Dermis blood vessel endothelial cell (primary cell): ENCODE measurements at places on chromosomes 12 and 14. TPM values are rescaled to one million over a fixed set of nuclear protein-coding genes. Genes with fewer than 3 reads are reported as not detected.
A peak's percentile ranks its signal among the peaks of the same experiment; 100 is the strongest.

COCH gene
- 1.2 and 1.9 TPM in 2 replicates for total RNA-seq

SPTB gene
- total RNA-seq: under 0.01 and 0.05 TPM in 2 replicates

PLCZ1 gene
- total RNA-seq: not detected in 2 replicates

LAG3 gene
- total RNA-seq: under 0.01 and 0.05 TPM in 2 replicates

ACOT6 gene
- not detected in 2 replicates for total RNA-seq

MDGA2 gene
- total RNA-seq: not detected in 2 replicates

SYCP3 gene
- 0.05 TPM in 1 of 2 replicates, not detected in the other for total RNA-seq

ALX1 gene
- not detected in 2 replicates for total RNA-seq

TAS2R46 gene
- total RNA-seq: 2.4 and 3.6 TPM in 2 replicates

TIGAR gene
- total RNA-seq: 11.2 and 19.7 TPM in 2 replicates

SALL2 gene
- 0.85 and 2.3 TPM in 2 replicates for total RNA-seq

GRCh38 chr12:4743046-4743445 lies 22.8 kb downstream of the GALNT8 start:
- no peak for DNase-seq

GRCh38 chr14:70100071-70100470 lies 88.7 kb downstream of the SLC8A3 start:
- DNase-seq: no peak

DNA sequence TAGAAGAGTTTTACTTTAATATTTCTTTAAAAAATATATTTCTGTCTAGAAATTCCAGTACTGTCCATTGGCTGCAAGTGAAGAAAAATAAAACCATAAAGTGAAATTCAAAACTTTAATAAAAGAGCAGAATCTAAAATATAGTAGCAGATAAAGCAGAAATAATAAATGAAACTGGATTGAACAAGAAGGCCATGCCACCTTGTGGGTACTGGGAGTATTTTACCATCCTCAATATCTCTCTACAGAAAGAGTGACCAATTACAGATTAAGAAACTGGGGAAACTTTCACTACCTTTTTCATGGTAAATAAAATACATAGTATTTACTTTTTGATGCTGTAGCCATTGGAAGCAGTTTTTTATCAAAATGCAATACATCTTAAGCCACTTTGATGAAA lies 220.5 kb downstream of the BCAT1 start:
- peak; percentile 51 for DNase-seq

- peak; percentile 55 for DNase-seq
Observed at GRCh38 chr14:24368562-24369252, 723 bp downstream of the NFATC4 start.

GRCh38 chr12:130622803-130623202 lies 93.3 kb downstream of the RIMBP2 start:
- DNase-seq: no peak

DNA sequence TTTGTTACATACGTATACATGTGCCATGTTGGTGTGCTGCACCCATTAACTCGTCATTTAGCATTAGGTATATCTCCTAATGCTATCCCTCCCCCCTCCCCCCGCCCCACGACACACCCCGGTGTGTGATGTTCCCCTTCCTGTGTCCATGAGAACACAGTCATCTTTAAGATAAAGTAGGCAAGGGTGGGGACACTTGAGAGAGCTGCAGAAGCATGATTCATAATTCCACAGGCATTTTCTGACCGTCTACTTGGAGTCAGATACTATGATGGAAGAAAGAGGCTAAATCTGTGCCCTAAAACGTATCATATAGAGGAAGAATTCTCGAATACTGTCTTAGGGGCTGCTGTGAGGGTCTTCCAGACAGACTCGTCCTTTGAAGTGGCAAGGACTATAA lies 145.9 kb upstream of the VASH1 start:
- no peak for DNase-seq

GRCh38 chr12:123114304-123115083 lies 36.4 kb downstream of the PITPNM2 start:
- DNase-seq: peak; percentile 70

- DNase-seq: no peak
Observed at GRCh38 chr12:89154743-89155499, 197.4 kb downstream of the DUSP6 start.

- no peak for DNase-seq
Observed at GRCh38 chr12:125786143-125786542, 720.9 kb downstream of the AACS start.

- DNase-seq: no peak
Observed at GRCh38 chr12:84814664-84815245, 97.8 kb downstream of the SLC6A15 start.

GRCh38 chr14:23349156-23349845 lies 3.4 kb downstream of the SLC22A17 start:
- DNase-seq: no peak

- no peak for DNase-seq
Observed at GRCh38 chr12:121630791-121631355, 4.5 kb downstream of the ORAI1 start.

DNA sequence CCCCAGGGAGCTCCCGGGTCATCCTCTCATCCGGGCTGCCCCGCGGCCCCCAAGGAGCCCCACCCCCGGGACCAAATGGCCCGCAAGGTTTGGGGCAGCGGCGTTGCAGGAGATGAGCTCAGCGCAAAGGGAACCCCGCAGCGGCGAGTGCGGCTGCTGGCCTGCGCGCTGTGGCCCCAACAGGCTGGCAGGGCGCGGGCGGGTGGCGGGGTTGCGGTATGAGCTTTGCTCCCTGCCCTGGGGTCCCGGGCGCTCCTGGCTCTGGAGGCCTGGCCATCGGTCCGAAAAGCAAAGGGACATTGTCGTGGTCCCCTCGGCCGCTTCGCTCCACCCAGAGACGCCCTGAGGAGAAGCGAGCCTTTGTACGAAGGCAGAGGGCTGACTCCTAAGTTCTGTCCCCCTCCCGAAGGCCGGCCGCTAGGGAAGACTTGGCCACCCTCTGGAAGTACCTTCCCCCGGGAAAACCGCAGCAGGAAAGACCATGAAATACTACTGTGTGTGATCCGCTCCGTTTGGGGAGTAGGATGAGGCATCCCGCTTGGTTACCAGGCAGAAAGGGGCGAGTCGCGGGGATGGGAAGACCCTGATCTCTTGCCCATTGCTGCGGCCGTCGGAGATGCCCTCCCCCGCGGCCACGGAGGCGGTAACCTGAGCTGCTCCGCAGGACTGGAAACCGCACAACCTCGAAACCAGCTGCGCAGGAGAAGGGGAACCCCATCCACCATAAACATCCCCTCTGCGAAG lies 620 bp upstream of the NID2 start:
- DNase-seq: peak; percentile 44

- DNase-seq: no peak
Observed at GRCh38 chr12:113528606-113529293, 57.1 kb upstream of the LHX5 start.

GRCh38 chr14:73245480-73246325 lies 8.4 kb downstream of the PAPLN start:
- DNase-seq: peak; percentile 60

DNA sequence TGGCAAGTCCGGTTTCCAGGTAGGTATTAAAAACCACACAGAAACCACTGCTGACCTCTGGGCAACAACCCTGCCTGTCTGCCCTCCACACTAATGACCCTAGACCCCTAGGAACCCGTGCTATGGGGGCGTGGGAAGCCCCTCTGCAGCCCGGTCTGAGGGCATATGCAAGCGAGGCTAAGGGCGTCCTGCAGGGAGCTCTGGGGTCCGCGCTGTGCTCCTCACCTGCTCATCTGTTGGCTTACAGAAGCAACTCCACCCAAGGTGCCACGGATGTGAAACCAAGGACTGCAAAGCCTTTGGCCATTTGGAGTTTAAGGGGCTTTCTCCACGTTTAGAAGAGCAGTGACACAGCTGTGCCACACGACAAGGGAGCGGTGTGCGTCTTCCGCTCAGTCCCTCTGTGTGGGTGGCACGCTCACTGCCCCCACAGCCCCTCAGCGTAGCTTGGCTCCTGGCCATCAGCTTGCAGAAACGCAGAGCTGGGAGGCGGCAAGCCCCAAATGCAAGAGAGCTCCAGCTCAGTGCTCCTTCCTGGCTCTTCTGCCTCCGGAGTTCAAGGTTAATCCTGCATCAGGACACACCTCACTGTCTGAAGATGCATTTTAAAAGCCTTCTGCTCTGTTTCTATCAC lies 18.4 kb downstream of the AMN start:
- DNase-seq: no peak

DNA sequence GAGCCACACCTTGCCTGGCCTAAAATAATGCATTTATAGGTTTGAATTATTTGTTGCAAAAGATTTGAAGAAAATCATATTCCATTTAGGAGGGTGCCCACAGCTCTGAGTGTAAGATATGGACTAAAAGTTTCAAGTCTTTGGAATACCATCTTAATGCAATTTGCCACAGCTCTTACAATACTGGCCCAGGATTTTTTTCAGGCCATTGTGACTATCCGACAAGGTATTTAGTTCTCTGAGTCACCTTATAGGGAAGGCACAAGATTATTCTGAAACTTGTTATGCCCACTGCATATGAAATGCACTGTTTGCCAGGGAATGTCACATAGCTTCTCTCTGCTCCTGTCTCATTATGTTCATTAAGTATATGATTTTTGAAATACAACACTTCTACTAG lies 29.6 kb upstream of the SLC6A13 start:
- no peak for DNase-seq

DNA sequence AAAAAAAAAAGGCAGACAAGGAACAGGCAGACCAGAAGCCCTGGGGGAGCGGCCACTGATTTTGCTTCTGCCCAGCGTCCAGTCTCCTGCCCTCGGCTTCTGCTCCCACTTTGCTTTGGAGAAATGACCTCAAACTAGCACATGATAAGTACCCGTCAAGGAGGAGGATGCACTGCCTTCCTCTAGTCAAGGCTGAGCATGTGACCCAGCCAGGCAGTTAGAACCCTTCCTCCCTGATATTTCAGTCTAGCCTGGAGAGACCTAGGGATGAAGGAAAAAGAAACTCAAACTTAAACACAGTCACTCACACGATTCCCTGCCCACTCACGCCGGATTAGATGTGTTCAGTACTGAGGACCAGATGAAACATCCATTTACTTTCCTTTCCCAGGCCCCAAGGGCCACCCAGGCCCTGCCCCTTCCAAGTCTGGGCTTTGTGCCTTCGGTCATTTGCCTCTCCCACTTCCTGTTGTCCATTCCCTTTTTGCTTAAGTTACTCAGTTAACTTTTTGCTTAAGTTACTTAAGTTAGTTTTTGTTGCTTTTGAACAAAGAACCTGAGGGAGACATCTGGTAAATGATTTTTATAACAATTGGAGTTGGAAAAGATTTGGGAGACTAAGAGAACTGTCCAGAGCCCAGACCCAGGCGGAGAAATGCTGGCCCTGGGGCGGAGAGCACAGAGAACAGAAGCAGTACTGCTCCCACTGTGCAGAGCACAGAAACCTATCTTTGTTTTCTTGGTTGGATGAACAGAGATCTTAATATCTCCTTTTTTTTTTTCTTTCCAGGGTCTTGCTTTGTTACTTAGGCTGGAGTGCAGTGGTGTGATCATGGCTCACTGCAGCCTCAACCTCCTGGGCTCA lies 23.0 kb upstream of the TTC7B start:
- peak; percentile 39 for DNase-seq

DNA sequence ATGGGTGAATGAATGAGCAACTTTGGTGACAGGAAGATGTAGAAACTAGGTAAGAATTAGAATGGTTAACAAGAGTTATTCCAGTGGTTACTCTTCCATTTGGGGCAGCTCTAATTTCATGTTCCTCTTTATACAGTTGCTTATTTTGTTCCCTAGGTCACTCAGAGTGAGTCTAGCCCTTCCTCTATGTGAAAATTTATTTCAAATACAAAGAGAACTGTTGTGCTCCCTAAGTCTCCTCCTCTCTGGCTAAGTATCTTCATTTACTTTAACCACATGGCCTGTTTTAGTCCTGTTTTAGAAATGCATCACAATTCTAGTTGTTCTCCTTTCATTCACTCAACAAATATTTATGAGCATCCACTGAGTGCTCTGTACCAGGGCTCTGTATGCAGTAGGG lies 51.1 kb upstream of the HIF1A start:
- no peak for DNase-seq

DNA sequence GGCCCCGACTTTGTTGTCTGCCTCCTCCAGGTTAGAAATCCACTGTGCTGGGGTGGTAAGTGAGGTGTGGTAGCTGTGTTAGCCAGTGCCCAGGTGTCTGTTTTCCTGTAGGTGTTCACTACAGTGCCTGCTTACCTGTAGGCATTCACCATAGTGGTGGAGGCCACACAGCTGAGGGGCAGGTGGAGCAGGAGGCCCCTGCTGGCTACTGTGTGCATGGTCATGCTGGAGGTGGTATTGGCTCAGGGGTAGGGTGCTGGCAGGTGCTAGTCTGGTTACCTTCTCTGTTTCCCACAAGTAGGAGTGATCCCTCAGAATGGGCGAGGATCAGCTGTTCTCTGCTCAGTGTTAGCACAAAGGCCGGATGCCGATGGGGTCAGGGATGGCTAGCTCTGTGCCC lies 217.3 kb downstream of the SYT10 start:
- no peak for DNase-seq

GRCh38 chr12:60501124-60501729 lies 905.4 kb downstream of the SLC16A7 start:
- DNase-seq: peak; percentile 41

DNA sequence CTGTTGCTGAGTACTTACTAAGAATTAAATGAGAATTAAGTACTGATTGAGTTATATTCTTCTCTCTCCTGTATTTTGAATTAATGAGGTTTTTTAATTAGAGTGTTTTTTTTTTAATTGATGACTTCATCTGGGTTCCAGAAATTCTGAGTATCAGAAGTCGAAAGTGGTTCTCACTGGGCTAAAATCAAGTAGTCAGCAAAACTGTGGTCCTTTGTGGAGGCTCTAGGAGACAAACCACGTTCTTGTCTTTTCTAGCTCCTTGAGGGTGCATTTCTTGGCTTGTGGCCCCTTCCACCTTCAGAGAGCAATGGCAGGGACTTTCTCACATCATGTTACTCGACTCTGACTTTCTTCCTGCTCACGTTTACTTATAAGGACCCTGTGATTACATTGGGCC lies 8.1 kb upstream of the DYRK4 start:
- DNase-seq: no peak

DNA sequence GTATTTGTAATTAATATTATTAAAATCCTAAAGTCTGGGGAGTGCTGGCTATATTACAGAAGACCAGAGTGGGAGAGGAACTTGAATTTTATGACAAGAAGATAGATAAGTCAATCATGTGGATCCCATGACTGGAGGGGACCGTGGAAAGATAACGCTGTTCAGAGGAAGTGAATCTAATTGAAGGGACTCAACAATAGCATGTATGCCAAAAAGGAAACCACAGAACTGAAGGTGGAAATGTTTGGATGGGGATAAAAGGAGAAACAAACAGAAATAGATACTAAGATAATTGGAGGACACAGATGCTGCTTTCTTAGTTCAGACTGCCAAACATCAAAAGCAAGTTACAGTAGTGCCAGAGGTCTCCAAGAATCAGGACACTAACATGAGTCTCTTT lies 21.1 kb downstream of the OR6J1 start:
- DNase-seq: peak; percentile 73

- no peak for DNase-seq
Observed at GRCh38 chr12:95182868-95183415, 34.3 kb downstream of the FGD6 start.

DNA sequence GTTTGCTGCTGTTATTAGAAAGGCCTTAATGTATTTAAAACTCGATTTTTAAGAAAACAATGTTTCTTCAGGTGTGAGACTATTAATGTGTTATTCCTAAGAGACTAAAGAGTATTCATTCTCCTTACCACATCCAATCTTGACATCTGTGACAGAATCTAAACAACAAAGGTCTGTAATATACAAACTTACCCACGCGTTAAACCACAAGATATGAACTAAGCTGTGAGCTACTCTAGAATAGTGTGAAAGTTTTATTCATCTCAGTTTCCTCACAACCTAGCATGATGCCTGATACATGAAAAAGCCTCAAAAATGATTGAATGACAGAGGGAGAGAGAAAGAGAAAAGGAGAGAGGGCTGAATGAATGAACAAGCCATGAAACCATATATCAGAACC lies 117.3 kb upstream of the COCH start:
- DNase-seq: no peak
